ENCODE measurements at places on chromosomes 2 and 18.

DNA sequence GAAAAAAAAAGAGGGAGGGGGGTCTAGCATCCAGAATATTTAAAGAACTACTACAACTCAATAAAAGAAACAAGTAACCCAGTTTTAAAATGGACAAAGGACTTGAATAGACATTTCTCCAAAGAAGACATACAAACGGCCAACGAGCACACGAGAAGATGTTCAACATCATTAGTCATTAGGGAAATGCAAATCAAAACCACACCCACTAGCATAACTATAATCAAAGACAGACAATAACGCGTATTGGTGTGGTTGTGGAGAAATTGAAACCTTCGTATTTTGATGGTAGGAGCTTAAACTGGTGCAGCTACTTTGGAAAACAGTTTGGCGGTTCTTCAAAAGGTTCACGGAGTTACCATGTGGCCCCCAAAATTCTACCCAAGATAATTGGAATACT is 64.3 kb upstream of the CAB39 start:
- no peak for DNase-seq

DNA sequence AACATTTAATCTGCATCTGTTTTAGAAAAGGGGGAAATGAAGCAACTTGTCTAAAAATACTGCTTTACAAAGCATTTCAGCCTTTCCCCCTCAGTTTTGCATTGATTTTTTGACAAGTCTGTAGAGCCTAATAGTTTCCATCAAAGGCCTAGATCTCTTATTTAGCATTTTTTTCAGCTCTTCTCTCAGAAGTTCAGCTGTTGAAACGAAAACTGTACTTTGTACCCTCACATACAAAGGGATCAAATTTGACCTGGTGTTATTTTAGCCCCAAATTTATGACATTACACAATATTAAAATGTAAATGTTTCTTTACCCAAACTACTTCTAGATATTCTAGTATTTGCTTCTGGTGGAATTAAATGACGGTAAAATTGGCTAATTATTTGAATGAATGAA is 13.0 kb downstream of the YPEL5 start:
- DNase-seq, result no peak

DNA sequence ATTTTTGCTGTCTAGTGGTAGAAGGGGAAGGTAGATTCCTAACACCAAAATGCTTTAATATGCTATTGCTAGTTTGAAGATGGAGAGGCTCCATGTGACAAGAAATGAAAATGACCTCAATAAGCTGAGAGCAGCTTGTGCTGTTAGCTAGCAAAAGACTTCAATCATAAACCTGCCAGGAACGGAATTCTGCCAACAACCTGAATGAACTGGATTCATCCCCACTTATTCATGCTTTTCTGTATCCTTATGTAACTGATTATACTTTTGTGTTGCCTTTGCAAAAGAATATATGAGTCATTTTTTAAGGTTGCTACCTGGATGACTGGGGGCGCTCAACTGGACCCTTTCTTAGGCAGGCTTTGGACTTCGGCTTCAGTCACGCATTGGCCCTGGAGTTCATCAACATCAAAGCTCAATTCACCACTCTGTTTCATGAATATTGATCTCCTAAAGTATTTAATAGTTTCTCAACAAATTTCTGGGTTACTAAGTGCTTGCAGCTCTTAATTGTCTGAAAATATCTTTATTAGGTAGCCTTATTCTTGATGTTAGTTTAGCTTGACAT is 97.5 kb upstream of the KCNJ3 start:
- DNase-seq, result no peak

DNA sequence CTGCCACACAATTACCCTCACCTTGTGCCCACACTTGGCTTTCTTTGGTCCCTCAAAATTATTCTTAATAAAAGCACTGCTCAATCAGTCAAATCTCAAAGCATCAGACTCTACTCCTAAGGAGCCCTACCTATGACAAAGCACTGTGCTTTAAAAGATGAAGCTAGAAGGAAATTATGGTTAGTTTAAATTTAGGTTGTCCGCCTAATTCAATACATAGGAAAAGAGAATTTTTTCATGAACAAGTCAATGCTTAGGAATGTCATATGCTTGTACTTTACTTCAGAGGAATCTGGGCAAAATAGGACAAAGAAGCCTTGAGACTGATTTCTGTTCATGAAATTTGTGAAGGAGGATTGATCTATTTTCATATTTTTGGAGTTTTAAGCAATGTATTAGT is 726.4 kb upstream of the CDH2 start:
- no peak for DNase-seq

DNA sequence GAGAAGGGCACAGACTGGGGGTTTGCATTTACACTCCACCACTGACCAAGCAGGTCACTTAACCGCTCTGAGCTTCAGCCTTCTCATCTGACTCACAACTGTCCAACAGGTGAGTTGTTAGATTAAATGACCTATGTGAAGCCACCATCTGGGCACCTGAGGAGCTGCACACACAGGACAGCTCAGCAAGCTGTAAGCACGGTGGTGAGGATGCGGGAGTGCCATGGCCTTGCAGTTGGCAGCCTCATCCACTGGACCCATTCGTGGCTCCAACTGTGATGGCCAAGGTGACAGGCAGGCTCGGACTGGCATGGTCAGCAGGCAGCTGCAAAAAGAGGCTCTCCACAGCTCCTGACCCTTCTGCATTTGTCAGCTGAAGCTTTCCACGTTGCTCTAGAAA is 23.3 kb upstream of the AMMECR1L start:
- DNase-seq, result no peak

DNA sequence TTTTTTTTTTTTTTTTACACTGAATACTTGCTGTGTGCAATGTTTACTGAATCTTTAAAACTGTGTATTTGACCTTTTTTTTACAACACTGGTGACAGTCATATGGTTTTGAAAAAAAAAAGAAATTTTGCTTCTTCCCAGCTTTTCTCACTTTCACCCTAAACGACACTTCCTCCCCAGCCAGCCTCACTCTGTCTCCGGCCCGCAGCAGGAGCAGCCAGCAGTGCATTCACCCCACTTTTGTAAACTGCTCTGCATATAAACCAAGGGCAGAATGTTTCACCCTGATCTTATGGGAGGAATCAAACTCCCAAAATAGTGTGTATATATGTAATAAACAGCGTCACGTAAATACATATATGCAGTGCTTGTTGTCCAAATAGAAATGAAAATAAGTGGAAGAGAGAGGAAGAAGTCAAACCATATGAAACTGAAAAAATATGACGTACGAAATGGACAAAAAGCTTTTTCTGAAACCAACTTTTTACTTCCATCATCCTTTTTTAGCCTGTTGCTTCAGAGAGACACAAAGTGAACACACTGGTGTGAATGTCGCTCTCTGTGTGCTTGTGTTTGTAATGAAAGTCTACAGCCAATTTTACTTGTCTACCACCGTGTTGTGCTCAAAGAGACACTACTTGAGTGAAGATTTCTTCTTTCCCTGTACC is 54.2 kb downstream of the ZCCHC2 start:
- DNase-seq, result no peak

DNA sequence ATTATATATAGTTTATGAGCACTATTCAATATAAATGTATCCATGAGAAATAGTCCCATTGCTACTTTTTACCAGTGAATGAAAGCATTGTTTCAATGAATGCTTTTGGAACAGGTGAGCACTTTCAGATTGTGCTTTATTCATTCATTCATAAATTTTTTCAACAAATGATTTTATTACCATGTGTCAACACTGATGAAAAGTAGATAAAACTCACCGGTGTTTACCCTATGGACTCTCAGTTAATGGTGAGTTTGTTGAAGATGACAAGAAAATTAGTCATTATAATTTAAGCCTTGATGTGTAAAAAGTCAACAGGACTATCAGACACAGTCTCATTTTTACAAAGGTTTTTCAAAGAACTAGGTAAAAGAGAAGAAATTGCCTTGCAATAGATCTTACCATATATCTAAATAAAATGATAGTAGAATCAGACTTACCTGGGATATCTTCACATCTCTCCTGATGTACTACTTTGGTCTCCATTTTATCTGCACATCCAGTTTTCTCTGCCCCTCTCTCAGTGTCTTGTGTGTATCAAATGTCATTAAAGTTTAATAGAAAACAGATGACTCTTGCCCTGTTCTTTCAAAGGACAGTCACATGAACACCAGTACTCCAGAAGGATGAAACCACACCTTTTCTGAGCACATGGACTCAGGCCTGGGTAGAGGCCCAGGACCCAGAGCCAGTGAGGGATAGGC is 325.3 kb upstream of the RND3 start:
- DNase-seq, result no peak

GRCh38 chr2:120875431-120875830 is 139.8 kb downstream of the GLI2 start:
- no peak for DNase-seq

- no peak for DNase-seq
Measured at GRCh38 chr2:213122725-213123124, 28.7 kb downstream of the IKZF2 start.

DNA sequence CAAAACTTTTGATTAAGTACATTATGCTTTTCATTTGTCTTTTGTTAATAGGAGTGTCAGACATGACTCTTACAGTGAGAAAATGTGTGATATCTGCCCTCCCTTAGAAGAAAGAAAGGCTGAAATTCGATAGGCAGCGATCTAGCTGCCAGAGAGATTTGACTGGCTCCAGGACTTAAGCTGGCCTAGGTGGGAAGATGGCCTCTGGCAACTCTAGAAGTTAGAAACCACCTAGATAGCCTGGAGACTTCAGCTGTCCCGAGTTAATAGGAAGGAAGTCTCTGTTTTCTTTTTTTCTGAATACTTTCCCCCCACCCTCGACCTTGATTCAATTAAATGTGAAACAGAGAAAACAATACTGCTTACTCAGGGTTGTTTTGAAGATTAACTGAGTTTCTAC is 1194.7 kb upstream of the CRIM1 start:
- no peak for DNase-seq

- DNase-seq, result no peak
Measured at GRCh38 chr2:61922714-61923113, 17.2 kb downstream of the COMMD1 start.

- no peak for DNase-seq
Measured at GRCh38 chr2:173157676-173158293, 82.1 kb downstream of the MAP3K20 start.

GRCh38 chr18:79944746-79945117 is 6.7 kb downstream of the SLC66A2 start:
- no peak for DNase-seq

DNA sequence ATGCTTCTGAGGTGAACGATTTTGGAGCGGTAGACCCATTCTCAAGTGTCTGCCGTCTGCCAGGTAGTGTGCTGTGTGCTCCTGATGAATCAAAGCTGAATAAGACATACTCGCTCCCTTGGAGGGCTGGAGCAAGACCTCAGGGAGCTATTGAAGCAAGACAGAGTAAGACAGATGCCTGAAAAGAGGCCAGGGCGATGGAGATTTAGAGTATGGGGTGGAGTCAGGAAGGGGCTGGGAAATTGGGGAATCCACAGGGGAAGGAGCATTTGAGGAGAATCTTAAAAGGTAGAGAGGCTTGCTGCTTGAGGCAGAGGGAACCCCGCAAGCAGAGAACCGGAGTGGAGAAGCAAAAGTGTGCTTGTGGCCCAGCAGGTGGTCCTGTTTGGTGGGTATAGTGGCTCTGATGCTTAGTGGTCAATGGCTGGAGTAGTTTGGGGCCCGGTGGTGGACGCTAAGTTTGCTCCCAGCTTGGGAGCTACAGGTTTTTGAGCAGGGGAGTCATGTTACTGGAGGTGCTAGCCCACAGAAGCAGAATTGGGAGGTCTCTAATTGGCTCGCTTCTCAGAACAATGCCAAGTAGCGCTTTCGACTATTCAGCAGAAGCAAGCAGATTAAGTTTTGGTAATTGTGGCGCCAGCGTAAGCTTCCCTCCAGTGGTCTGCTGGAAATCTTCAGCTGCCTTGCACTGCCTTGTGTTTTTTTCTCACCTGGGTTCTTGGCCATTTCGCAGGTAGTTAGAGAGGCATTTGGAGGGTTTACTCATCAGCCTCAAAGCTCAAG is 2.0 kb downstream of the CNNM4 start:
- DNase-seq, result no peak

DNA sequence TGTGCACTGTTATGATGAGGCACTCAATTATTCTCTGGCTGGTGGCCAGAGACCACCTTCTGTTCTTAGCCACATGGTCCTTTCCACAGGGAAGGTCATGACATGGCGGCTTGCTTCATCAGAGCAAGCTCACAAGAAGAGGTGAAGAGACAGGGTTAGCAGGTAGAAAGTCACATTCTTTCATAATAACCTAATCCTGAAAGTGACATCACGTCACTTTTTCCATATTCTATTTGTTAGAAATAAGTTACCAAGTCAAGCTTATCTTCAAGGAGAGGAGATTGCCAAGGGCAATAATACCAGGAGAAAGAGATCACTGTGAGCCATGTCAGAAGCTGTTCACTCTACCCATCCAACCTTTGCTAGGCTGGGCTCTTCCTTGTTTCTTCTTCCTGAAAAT is 139.4 kb downstream of the OSR1 start:
- no peak for DNase-seq

GRCh38 chr2:234623521-234623991 is 126.7 kb upstream of the ARL4C start:
- no peak for DNase-seq

- DNase-seq, result no peak
Measured at GRCh38 chr18:73124175-73124574, 256.4 kb upstream of the NETO1 start.

DNA sequence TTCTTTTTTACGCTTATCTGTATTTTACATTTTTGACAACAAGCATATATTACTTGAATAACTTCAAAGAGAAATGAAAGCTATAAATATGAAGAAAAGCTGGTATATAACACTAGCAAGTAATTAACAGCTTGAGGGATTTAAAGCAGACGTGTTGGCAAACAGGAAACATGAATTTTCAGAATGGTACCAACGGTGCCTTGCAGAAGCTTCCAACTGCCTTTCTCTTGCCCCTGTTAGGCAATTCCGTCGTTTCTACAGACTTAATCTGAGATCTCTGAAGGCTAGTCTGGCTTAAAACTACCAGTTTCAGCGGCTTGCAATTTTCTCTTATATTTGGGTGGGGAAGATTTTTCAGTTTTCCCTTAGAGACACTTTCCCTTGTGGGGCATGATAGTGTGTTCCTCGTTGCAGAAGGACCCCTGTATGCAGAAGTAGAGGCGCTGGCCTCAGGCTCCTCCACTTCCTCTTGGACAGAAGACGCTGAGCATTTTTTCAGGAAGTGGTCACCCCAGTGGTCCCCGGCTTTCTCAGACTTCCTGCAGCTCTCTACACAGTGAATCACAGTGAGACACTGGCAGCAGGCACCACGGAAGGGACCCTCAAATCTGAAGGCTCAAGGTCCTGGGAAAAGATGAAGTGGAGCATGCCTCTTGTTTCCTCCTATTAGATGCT is 56.2 kb upstream of the SLC16A14 start:
- DNase-seq, result no peak

DNA sequence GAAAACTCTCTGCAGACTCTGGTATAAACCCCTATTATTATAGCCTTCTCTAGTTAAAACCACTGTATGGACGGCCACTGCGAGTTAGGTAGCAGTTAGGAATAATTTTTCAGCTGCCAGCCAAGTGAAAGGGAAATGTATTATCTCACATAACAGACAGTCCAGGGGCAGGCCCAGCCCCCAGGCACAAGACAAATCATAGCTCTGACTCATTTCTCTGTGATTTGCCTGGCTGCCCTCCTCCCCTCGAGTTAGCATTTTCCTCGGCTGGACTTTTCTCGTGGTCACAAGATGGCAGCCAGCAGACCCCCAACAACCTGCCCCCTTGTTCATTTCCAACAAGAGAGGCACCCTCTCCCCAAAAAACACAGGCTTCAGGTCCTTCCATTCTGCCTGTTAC is 10.5 kb downstream of the VIT start:
- no peak for DNase-seq
